Activated T-cell treated with anti-CD3 and anti-CD28 coated beads, Interleukin-2, amount 50 U/mL, for 48 hours (primary cell): ENCODE measurements at places on chromosomes 5 and 9.

- peak; percentile 52 for DNase-seq
Measured at GRCh38 chr5:56481428-56482357, 248.6 kb upstream of the ANKRD55 start.

DNA sequence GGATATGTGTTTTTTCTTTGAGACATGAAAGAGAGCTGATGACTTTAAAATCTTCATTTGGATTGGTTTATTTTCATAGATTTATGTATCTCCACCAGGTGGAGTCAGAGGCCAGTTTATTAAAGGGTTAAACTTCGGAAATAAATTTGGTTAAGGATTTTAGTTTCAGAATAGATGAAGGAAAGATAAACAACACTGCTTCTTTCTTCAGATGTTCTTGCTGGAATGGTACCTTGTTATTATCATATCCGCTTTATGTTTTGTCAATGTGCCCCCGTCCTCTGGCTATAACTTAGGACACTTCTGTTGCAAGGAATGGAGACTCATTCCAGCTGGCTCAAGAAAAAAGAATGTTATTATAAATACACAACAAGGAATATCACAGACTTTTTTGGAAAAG is 81.2 kb downstream of the ALDH1A1 start:
- DNase-seq: no peak

DNA sequence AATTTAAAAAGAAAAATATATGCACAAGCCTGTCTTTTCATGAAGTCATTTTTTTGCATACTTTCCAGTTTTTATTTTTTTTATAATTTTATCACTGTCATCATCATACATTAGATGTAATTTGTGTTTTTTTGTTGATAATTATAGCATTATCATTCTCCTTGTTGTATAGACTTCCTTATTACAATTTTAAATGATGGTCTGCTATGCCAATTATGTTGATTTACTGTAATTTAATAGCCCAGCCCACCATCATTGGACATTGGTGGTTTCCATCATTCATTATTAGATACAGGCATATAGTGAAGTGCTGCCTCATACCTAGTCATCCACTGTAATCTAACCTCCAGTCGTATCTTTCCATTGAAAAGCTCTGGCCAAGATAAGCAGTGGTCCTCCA is 3.8 kb upstream of the TJP2 start:
- no peak for DNase-seq

DNA sequence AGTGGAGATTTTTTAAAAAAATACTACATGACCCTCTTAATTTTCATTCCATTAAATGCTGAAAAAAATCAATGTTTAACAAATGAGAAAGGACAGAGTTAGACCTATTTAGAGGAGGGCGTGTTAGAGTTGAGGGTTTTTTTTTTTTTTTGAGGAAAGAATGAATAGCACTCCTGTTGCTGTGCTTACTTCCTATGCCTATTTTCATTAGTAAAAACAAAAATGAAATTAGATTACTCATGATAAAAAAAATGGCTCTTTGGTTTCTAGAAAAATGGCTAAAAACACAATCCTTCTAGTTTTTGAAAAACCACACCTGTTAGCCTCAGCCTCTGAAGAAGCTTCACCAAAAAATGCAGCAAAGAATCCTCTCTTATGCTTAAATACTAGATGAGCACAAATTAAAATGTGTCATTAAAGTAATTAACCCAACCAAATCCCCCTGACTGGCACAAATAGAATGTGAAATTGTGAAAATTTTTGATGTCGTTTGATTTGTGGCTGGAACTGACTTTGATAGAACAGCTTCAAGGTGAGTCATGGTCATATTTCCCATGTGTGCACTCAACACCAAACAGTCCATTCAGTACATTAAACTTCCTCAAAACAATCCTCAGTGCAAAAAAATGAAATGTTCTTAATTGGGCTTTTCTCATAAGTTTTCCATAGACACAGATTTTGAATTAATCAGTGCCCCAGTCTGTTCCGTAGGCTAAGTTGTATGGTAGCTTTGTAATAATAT is 98.0 kb downstream of the MACIR start:
- DNase-seq: no peak

DNA sequence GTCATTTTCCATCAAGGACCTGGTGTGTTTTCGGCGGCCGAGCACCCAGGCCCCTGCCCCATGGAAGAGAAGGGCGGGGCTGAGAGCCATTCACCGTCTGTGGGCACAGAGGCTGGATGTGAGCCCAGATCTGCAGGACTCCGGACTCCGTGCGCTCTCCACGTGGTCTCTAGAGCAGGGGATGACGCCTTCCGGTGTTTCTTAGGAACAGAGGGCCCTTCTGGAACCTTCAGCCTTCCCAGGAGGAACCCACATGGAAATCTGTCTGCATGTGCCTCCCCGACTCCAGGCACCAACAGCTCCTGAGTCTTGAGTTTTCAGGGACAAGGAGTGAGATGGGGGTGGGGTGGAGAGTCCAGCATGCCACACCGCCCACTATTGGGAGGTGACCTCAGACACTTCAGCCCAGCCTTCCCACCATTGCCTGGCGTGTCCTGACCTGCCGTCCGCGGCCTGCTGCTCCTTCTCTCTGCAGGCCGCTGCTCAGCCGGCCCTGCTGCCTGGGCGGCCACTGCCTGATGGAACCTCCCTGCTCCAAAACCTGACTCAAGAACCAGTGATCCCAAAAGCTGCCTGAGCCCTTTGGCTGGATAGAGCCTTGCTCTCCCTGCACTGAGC is 2.4 kb upstream of the RXRA start:
- no peak for DNase-seq

DNA sequence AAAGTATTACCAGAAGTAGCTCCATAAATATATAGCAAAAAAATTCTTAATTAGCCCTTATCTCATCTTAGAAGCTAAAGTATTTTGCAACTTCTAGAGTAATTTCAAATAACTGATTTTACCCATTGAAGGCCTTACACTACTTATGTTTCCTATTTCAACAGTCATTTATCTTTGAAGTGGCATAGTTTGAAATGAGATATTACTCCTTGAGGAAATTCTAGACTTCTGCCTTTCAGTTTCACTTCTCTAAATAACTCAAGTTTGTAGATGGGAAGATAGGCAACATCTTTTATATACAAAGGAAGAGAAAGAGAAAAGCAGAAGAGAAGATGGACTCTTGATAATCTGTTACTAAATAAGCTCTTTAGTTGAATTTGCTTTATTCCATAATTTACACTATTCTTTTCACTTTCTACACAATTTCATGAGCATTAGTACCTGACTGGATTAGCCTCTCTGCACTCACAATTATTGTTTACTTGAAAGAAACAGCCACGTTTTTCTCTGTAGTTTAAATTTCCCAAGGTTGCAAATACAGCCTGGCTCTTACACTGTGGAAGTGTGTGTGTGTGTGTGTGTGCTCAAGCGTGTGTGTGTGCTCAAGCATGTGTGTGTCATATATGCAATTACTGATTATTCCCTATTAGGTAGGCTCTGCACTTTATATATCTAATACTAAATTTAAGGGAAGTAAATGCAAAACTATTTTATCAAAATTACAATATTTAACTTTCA is 60.6 kb upstream of the EMB start:
- DNase-seq: no peak

- no peak for DNase-seq
Measured at GRCh38 chr5:155978850-155979249, 348.1 kb upstream of the SGCD start.

DNA sequence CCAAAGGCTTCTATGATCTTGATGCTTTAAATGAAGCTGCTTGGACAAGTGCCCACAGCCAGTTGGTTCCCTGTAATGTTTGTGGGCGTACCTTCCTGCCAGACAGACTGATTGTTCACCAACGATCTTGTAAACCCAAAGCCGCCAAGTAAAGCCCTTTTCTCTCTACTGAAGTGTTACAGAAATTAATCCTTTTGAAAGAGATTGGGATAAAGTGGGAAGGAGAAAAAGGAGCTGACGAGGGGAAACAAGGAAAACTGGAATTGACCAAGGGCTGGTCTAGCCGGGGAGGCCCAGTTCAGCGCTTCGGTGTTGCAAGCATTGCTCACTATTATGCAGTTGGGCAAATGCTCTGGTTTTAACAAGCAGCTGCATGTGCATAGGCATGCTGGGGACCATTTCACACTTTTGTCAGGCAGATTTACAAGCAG is 53.2 kb downstream of the ZNF474 start:
- no peak for DNase-seq

GRCh38 chr5:43104057-43104456 is 16.7 kb upstream of the ZNF131 start:
- DNase-seq: no peak

DNA sequence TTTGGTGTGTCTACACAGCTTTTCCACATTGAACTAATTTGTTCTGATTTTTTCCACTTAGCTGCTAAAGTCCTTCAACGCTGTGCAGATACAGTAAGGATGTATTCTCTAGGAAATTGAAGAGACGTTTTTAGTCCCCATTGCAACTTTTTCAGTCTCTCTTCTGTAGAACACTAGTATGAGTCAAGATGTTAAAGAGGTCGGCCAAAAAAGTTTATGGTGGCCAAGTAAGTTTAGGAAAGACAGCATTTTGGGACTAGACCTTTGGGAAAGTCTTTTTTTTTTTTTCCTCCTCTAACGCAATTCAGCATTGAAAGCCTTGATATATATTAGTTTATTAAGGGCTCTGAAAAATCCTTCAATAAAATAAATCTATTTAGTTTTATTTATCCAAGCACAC is 243.5 kb upstream of the FBXL7 start:
- DNase-seq: no peak

- DNase-seq: no peak
Measured at GRCh38 chr9:13904746-13905145, 409.2 kb downstream of the NFIB start.

- no peak for DNase-seq
Measured at GRCh38 chr9:99876190-99876589, 30.3 kb upstream of the STX17 start.

DNA sequence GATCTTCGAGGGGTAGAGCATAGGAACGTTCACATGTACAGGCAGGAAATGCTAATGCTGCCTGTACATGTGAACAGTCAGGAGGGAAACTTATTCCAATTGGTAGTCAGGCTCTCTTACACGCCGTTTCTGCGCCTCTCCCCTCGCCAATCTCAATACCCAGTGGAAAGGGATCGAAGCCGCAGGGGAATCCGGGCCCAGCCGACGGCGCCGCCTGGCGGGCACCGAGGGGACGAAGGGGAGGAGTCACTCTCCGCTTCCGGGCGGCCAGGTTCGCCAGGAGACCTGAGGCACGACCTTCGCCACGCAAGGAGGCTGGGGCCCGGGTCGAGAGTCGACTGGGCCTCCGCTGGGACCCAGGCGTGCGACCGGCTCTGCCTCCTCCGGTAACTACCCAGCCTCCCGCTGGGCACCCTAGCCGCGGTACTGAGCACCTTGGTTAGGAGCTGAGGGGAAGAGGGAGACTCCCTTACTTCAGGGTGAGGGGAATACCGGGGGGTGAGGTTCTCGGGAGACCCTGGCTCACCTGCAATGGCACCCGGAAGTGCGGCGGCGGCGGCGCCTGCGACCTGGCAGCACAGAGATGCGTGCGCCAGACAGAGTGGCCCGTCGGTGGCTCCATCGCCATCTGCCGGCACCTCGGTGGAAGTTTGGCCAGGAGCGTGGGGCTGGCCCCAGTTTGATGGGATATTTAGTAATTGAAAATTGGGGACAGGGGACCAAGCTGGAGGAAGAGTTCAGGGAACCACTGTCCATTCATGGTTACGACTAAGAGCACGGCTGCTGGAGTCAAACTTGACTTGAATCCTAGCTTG is at the start of gene PIGO:
PIGO (minus strand) TSS at position 557 of the 815 bp plus-strand sequence. CDS start 1,026 bp downstream, outside the sequence.
- peak; percentile 94 for DNase-seq

GRCh38 chr9:131969469-131969989 is 110.1 kb downstream of the MED27 start:
- no peak for DNase-seq

DNA sequence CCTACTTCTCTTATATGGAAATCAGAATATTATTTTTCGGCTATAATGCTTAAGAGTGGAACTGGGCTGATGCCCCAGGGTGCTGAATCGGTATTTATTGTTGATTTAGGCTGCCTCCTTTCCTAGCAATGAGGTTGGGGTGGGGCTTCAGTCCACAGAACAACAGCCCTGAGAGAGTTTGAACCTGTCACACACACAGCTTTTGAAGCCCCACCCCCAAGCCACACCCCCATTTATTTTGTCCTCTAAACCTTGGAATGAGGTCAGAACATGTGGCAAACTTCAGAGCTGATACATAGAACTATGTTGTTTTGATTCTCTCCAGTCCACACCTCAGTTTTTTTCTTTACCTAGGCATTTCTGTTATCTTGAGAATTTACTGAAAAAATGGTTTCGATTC is 51.7 kb upstream of the CAMK4 start:
- DNase-seq: no peak

GRCh38 chr9:90665072-90665471 is 22.4 kb upstream of the DIRAS2 start:
- DNase-seq: no peak

- DNase-seq: peak; percentile 33
Measured at GRCh38 chr9:34993502-34994259, 4.1 kb downstream of the DNAJB5 start.

- DNase-seq: no peak
Measured at GRCh38 chr9:101235105-101235866, 149.5 kb downstream of the BAAT start.

DNA sequence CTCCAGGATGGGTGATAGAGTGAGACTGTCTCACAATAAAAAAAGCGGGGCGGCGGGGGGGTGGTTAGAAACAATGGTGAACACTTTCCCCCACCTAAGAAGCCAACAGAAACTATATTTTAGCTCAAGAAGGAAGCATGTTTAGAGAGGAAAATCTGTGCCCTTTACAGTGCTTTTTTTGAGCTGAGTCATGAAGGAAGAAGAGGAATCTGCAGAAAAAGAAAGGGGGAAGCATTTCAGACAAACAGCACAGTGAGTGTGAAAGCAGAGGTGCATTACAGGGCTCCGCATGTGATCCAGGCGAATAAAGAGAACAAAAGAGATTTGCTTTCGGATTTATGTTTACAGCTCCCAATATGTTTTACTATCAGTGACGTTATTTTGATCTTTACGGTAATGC is 1504.6 kb upstream of the WWC1 start:
- no peak for DNase-seq

DNA sequence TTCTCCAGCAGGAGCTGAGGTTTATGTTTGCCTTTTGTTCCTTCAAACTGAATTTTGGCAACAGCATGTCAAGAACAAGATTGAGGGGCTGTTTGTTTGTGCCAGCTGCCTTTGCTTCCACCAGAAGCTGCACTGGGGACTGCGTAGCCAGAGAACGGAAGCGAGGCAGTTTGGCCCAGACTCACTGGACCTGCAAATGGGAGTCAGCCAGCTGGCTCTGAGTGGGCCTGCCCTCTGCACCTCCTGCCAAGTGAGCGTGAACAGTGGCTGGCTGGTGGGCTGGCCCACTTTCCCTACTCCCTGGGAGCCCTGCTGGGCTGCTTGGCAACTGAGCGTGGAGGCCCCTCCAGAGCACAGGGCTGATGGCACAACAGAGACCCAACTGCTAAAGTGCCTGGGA is 111.6 kb downstream of the GALNT10 start:
- DNase-seq: no peak
